ENCODE measurements at places on chromosomes 16 and 17.

GRCh38 chr16:10660950-10661635 lies 33.6 kb downstream of the TEKT5 start:
- DNase-seq, result no peak

- DNase-seq, result no peak
Observed at GRCh38 chr17:19720631-19721426, 4.4 kb upstream of the SLC47A2 start.

- no peak for DNase-seq
Observed at GRCh38 chr16:80066805-80067580, 466.5 kb upstream of the MAF start.

DNA sequence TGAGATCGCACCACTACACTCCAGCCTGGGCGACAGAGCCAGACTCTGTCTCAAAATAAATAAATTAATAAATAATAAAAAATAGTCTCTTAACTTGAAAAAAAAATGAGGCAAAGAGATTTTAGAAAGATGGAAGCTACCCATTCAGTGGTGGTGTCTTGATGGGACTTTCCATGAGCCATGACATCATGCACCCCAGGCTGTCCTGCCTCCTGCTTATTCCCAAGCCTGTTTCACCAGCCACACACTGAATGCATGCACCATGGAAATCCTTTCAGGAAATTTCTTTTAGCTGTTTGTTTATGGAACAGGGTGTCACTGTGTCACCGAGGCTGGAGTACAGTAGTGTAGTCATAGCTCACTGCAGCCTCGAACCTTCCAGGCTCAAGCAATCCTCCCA lies 8.9 kb upstream of the DLX3 start:
- DNase-seq, result no peak

GRCh38 chr16:28526201-28527099 lies 12.3 kb downstream of the NUPR1 start:
- DNase-seq, result no peak

DNA sequence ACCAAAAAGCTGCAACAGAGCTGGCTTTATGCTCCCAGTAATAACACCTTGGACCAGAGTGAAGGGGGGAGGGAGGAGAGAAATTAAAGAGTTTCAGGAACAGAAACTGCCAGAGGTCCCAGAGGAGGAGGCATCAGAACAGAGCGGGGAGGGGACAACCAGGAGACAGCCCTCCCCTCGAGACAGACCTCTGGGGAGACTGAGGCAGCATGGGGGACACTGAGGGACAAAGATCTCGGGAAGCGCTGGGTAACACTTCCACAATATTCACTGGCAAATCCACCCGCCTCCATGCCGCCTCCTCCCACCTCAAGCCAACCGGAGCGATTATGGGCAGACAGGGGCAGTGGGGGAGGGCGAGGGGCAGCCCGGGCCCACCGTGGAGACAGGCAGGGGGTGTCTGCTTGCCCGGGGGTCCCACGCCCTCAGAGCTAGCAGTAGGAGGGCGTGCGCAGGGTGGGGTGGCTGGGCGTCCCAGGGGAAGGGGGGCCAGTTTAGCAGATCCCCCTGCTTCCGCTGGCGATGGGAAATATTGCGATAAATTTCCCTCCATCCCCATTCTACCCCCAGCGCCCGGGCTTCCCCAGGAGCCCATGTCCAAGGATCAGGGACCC lies 1.2 kb downstream of the PCGF2 start:
- no peak for DNase-seq

- no peak for DNase-seq
Observed at GRCh38 chr17:80365001-80365965, 49.7 kb upstream of the ENDOV start.

GRCh38 chr16:89600427-89600826 lies 13.0 kb upstream of the DPEP1 start:
- no peak for DNase-seq

- no peak for DNase-seq
Observed at GRCh38 chr17:50101346-50102163, 6.4 kb downstream of the PDK2 start.

- no peak for DNase-seq
Observed at GRCh38 chr17:48571024-48571818, 6.9 kb downstream of the HOXB4 start.

- no peak for DNase-seq
Observed at GRCh38 chr17:7590743-7591142, 849 bp upstream of the SOX15 start.

- no peak for DNase-seq
Observed at GRCh38 chr16:3849751-3850543, 30.6 kb downstream of the CREBBP start.

DNA sequence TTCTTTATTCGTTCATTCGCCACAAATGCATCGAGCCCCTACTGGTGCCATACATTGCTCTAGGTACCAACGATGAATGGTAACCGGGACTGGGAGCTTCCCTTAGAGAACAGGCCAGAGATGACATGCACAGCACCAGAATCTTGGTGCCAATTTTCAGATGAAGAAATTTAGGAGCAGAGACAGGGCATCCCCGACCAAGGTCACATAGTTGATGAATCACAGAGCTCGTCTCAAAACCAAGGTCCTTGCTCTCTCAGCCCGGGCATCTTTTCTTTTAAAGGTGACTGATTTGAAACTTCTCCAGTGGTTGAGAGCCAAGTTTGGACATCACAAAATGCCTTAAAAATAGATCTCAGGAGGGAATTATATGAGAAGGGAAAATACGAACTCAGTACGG lies 73.2 kb upstream of the C16orf82 start:
- DNase-seq, result no peak

- no peak for DNase-seq
Observed at GRCh38 chr17:71232801-71233559, 887.8 kb upstream of the SOX9 start.

- DNase-seq, result no peak
Observed at GRCh38 chr17:74296548-74296936, 22.5 kb downstream of the DNAI2 start.
